Pancreas (tissue), 10 donors: ENCODE measurements at places on chromosomes 5 and 9. TPM values are rescaled to one million over a fixed set of nuclear protein-coding genes. Genes with fewer than 3 reads are reported as not detected.

TMC1 gene
- not detected for total RNA-seq

ESM1 gene
- 0.65 TPM for total RNA-seq

SLC25A51 gene
- 11.9 TPM for total RNA-seq

- DNase-seq, result no peak
Observed at GRCh38 chr9:101787891-101788290, 49.4 kb upstream of the GRIN3A start.
